CD8-positive, alpha-beta T cell (primary cell): ENCODE measurements at places on chromosomes 3 and 15. TPM values are rescaled to one million over a fixed set of nuclear protein-coding genes. Genes with fewer than 3 reads are reported as not detected.

KLHL18 gene
- total RNA-seq, result 62.8 TPM

SERPINI2 gene
- total RNA-seq, result not detected

DNA sequence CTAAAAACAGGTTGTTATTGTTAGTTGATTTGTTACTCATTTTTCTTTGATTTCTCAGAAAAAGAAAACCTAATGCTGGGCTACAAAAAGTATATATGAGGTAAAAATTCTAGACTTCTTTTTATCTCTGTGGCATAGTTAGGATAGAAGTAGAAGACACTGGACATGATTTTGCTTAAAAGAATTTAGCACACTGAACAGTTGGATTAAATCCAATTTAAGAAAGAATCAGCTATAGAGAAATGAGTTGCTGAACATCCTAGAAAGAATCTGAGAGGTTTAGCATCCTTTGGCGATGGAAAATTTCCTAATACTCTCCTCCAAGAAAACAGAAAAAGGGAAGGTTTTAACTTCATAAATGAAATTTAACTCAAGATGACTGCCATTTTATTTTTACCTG, 259.7 kb downstream of the TBL1XR1 start:
- no peak for DNase-seq

KCNAB1 gene
- not detected for total RNA-seq

AMIGO3 gene
- 3.5 TPM for total RNA-seq

GPR160 gene
- 2.9 TPM for total RNA-seq
